ENCODE measurements at places on chromosomes 5 and 9. TPM values are rescaled to one million over a fixed set of nuclear protein-coding genes. Genes with fewer than 3 reads are reported as not detected.
A peak's percentile ranks its signal among the peaks of the same experiment; 100 is the strongest.

POU5F2 gene
- 2.2 TPM for total RNA-seq

MLANA gene
- total RNA-seq = not detected

JAKMIP2 gene
- 2.4 TPM for total RNA-seq

DNA sequence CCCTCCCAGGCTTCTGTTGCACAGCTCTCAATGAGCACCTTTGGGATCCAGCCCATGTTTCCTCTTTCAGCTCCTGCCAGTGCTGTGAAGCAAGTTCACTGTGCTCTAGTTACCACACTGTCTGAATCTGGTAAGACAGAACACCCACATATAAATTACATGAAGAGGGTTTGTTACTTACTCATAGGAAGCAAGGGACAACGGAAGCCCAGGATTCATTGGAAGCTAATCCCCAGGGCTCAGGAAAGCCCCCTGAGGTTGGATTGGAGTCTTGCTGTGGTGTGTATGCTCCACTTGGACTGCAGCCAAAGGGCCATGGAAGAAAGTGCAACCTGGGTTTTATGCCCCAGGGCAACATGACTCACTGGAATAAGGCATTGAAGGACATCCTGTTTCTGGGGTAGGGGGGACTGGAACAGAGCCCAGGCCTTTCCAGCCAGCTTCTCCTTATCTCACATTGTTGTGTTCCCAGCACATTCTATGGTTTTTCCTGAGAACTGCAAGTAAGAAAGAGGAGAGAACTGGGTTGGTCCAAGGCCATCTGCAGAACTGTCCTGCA is 15.6 kb upstream of the CLK4 start:
- H3K4me3 ChIP-seq = no peak overlapping the region
- DNase-seq = no peak
- no peaks in the 10 kb centered on the region for H3K36me3 ChIP-seq

GRCh38 chr9:103942651-103943050 is 151.5 kb upstream of the SMC2 start:
- no peaks in the 10 kb centered on the region for H3K4me1 ChIP-seq

DNA sequence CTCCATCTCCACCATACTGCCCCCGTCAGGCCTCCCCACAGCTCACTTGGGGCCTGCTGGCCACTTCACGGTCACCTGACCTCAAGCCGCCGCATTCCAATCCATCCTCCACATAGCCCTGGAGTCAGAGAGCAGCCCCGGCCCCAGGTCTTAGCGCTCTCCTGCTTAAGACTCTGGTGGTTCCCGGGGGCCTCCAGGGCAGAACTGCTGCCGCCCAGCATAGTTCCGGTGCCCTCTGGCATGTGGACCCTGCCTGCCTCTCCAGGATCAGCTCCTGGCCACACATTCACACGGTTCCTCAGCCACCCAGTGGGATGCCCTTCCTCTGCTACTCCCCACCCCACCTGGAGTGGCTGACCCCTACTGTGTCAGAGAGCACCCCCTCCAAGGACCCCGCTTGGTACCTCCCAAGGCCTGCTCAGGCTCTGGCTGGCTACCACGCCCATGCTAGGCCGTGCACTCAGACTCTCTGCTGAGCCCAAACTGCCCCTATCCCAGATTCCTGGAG is 8.7 kb downstream of the PHYKPL start:
- H3K4me3 ChIP-seq = peak overlapping the region; percentile 52
- no peaks in the 10 kb centered on the region for H3K27me3 ChIP-seq
- peak overlapping the region; percentile 83 for H3K27ac ChIP-seq
- peaks cover 18% of the 10 kb centered on the region for H3K36me3 ChIP-seq

GRCh38 chr5:180970336-180970735 is 18.3 kb upstream of the BTNL3 start:
- H3K27ac ChIP-seq = no peak overlapping the region
- H3K4me3 ChIP-seq = no peak overlapping the region
- H3K27me3 ChIP-seq = peaks cover 32% of the 10 kb centered on the region
- H3K36me3 ChIP-seq = no peaks in the 10 kb centered on the region

- no peak overlapping the region for H3K27ac ChIP-seq
- H3K27me3 ChIP-seq = peaks cover 71% of the 10 kb centered on the region
- DNase-seq = no peak
- H3K4me3 ChIP-seq = no peak overlapping the region
Measured at GRCh38 chr9:135536216-135536615, 9.7 kb upstream of the OBP2A start.

DNA sequence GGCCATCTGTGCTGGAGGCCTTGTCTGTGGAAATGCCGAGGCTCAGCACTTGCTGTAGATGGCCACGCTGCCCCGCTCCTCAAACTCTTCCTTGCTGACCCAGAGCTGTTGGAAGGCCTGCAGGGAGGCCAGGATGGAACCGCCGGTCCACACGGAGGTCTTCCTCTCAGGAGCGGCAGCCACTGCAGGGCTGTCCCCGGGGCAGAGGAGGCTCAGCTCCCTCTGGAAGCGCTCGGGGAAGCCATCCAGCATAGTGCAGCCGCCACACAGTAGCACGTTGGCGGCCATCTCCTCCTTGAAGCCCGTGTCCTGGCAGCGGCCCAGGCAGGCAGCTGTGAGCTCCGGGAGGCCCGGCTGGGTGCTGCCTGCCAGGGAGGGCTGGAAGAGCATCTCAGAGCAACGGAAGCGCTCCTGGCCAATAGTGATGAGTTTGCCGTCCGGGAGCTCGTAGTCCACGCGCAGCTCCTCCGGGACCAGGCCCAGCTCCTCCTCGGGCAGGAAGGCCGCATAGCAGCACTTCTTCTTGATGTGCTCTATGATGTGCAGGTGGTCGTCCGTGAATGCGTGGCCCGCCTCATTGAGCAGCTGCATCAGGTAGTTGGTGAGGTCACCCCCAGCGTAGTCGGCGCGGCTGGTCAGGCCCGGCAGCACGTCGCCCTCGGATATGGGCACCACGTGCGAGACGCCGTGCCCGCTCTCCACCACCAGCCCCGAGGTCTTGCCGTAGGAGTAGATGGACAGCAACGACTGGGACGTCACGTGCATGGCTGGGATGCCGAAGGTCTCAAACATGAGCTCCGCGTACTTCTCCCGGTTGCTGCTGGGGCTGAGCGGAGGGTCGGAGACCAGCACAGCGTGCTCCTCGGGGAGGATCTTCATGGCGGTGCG is 901 bp downstream of the ACTL7B start:
- H3K36me3 ChIP-seq = no peaks in the 10 kb centered on the region
- DNase-seq = no peak
- H3K27me3 ChIP-seq = peaks cover 24% of the 10 kb centered on the region
- no peak overlapping the region for H3K4me3 ChIP-seq

GRCh38 chr9:134678206-134678605 is 36.6 kb downstream of the COL5A1 start:
- H3K4me3 ChIP-seq = no peak overlapping the region
- no peak overlapping the region for H3K27ac ChIP-seq
- no peaks in the 10 kb centered on the region for H3K27me3 ChIP-seq
- H3K36me3 ChIP-seq = no peaks in the 10 kb centered on the region
- no peak for DNase-seq

DNA sequence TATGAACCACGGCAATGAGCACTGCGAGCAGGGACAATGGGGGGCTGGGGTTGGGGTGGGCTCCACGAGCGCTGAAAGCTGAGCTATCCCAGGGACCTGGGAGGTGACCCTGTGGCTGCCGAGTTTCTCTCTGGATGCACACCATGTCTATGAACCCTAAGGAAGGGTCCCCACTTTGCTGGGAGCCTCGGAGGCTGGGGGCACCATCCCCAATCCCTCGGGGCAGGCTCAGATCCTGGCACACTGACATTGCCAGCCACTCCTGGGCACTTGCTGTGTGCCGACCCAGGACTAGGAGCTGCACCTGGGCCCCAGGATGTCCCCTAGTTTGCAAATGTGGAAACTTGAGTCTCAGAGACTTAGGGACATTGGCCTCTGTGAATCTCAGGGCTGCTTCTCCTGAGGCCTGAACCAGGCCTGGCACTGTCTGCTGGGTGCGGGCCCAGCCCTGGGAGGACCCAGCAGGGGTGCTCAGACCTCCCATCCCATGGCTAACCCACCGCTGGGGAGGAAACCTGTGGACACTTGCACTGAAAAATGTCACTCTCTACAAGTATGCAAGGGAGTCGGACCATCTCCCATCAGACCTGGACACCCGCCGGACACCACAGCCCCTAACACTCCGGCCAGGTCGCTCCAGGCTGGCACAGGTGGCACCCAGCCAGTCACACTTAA is 13.0 kb upstream of the CAMSAP1 start:
- H3K27ac ChIP-seq = no peak overlapping the region
- H3K27me3 ChIP-seq = no peaks in the 10 kb centered on the region
- no peak for DNase-seq

- peaks cover 8% of the 10 kb centered on the region for H3K36me3 ChIP-seq
- DNase-seq = no peak
- H3K4me1 ChIP-seq = peaks cover 3% of the 10 kb centered on the region
Measured at GRCh38 chr5:55636683-55637082, 75.4 kb downstream of the SLC38A9 start.

DNA sequence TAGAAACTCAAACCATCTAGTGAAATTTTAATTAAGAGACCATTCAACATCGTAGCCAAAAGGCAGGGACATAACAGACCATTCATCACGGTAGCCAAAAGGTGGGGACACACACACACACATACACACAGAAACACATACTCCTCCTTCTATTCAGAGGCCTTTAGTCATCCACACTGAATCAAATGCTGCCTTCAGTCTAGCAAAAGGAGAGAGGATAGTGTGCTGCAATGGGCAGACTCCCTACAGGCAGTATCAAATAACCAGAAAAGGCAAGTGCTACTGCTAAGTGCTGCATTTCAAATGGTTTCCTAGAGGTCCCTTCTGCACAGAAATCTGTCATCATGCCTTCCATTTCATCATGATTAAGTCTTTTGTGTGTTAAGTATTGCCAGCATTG is 303.9 kb downstream of the TRIM32 start:
- H3K36me3 ChIP-seq = no peaks in the 10 kb centered on the region
- no peaks in the 10 kb centered on the region for H3K4me1 ChIP-seq
- no peaks in the 10 kb centered on the region for H3K27me3 ChIP-seq
- no peak overlapping the region for H3K27ac ChIP-seq
- H3K4me3 ChIP-seq = no peak overlapping the region
- DNase-seq = no peak
